ENCODE measurements at places on chromosomes 2 and 18. TPM values are rescaled to one million over a fixed set of nuclear protein-coding genes. Genes with fewer than 3 reads are reported as not detected.

- DNase-seq = no peak
Measured at GRCh38 chr2:54638103-54638502, 85.4 kb upstream of the EML6 start.

GRCh38 chr2:208781166-208781565 lies 374.6 kb downstream of the PTH2R start:
- DNase-seq = no peak

GRCh38 chr2:27904405-27904665 lies 13.8 kb downstream of the BABAM2 start:
- DNase-seq = no peak

IL36RN gene
- not detected for total RNA-seq

DNA sequence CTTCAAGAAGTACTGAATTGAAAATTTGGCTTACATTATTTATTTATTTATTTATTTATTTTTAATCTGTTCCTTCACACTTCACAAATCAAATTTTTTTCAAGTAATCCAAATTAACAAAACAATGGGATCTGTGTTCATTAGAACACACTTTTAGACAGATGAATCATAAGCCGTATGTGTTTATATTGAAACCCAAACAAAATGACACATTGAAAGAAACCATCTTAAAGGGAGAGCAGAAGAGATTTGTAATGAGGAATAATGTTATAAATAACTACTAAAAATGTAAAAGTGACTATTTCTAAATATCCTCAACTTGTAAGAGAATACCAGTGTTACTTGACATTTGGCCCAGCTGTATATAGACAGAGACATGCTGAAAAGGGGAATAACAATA lies 991.0 kb upstream of the CHAC2 start:
- no peak for DNase-seq

DNA sequence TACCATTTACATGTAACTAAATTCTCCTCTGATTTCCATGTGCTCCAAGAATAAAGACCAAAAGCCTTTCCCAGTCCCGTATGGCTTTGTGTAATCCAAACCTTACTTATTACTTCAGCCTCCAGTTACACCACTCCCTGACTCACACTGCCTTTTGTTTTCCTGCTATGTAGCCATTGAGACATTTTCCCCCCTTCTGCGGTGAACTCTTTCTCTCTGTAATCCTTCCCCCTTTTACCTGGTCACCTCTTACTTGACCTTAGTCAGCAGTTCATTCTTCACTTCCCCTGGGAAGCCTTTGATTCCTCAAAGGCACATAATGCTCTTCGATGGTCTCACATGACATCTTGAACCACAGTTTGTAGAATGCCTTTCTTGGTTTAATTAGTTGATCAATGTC lies 256.0 kb upstream of the FANCL start:
- no peak for DNase-seq

DNA sequence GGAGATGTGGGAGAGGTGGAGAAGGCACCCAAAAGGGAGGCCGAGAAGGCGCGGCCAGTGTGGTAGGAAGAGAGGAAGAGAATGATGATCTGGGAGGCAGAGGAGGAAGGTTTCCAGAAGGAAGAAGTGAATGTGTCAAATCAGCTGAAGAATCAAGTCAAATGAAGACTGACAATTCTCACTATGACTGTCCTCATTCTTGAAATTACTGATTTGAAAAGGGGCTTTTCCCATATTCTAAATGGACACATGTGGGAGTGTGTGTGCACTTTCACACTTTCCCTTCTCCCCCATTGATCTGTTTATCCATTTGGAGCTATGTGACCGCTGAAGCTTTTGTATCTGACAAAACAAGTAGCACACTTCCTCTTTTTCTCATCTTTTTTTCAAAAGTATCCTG lies 6.1 kb downstream of the AFF3 start:
- DNase-seq = no peak

RAMP1 gene
- total RNA-seq = 32.4 TPM

CNGA3 gene
- total RNA-seq = not detected

- DNase-seq = peak; percentile 94
Measured at GRCh38 chr2:54073796-54074195, 41.6 kb upstream of the ACYP2 start.

CHRNG gene
- not detected for total RNA-seq

- no peak for DNase-seq
Measured at GRCh38 chr18:50114448-50114847, 80.5 kb downstream of the MYO5B start.

DNA sequence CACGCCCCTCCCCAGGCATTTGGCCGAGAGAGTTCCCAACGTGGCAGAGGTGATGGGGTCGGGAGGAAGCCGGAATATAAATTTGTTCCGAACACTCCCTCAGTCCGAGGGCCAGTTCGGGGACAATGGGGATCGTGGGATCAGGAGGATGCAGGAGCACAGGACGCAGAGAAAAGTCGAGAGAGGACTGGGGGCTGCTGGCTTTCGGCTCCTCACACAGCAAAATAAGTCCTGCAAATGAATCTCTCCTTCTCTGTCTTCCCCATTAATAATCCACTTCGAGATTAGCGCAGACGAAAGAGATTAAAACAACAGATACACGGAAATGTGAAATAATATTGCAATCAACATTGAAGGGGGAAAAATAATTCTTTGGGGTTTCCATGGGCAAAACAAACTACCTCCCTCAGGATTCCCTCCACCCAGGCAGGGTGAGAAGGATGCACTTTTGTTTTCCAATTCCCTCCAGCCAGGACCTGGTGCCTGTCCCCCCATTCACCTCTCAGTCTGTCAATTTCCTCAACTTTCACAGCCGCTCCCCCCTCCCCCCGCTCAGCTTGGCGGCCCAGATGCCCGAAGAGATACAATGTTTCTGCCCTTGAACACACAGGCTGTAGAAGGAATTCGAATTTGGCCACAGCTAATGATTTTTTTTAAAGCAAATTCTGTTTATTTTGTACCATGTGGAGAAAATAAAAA lies 3.1 kb upstream of the ZEB2 start:
- no peak for DNase-seq

DNA sequence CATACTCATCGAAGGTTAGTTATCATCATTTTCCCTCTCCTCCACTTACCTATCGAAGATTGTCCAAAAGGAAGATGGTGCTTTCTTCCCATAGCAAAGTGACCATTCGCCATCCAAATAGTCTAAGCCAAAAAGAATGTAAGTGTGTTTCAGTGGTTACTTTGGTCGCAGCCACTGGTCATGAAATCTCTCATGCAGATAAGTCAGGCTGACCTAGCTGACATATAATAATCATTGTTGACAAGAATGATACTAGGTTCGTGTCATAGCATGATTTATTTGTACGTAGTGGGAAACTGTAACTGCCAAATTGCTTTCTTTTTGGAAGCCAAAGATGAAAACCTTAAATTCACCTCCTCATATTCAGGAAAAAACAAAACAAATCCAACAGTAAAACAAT lies 89.6 kb upstream of the PMAIP1 start:
- DNase-seq = no peak

DNA sequence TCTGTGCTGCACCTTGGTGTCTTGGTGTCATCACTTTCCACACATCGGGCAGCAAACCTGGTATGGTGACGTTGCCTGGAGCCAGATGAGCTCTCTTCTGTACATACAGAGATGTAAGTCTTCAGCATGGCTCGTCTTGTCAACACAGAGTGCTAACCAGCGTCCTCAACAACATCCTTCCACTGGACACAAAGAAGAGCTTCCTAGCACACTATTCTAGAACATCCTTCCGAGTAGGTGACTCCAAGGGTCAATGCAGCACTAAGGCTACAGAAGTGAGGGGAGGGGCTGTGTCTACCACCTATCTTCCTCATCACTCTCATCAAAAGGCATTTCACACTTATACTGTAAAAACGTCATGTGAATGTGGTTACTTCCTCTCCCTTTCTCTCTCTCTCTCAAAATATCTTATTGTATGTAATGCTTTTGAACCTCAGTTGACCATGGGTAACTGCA lies 108.1 kb upstream of the SLC1A4 start:
- no peak for DNase-seq

- DNase-seq = no peak
Measured at GRCh38 chr18:72826736-72827135, 41.1 kb downstream of the NETO1 start.

OSR1 gene
- 6.3 TPM for total RNA-seq

MTCL1 gene
- 39.6 TPM for total RNA-seq

DNA sequence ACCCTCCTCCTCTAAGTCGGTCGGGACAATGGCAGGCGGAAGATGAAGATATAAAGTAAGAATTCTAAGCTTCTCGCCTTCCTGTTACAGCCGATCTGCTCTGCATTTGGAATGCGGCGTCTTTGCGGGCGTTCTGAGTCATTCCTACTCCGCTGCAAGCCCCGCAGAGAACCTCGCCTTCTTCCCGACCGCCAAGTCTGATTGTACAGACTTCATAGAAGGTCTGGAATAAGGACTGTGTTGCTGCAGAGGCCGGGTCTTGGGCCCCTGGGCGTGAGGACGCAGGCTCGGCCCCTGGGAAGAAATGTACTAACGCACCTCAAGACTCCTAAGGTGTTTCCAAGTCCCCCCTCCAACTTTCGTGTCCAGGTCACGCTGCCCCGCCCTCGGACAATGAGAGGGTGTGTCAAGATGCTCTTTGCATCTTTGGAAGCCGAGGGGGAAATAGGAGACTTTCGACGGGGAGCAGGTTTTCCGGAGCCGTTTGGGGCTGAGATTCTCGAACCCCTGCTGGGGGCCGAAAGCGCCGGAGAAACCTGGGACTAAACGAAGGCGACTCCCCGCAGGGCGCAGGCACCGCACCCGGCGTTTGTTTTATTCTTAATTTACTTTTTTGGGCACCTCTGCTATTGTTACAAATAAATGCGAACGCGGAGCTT lies 12.7 kb upstream of the PAX3 start:
- no peak for DNase-seq

DNA sequence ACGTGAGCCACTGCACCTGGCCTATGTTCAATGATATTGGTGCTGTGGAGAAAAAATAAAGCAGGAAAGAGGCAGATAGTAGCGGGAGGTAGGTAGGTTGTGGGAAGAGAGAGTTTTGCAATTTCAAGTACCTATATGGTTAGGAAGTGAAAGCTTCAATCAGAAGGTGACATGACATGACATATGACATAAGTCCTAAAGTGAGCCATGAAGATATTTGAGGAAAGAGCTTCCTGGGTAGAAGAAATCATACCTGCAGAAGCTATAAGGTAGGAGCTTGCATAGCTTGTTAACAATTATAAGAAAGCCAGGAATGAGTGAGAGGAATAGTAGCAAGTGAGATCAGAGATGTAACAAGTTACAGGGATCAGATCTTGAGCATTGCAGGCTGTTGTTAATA lies 4.2 kb downstream of the KIAA1328 start:
- no peak for DNase-seq

TRABD2A gene
- 10.6 TPM for total RNA-seq

- no peak for DNase-seq
Measured at GRCh38 chr2:173982918-173983317, 17.7 kb upstream of the SP3 start.

DNA sequence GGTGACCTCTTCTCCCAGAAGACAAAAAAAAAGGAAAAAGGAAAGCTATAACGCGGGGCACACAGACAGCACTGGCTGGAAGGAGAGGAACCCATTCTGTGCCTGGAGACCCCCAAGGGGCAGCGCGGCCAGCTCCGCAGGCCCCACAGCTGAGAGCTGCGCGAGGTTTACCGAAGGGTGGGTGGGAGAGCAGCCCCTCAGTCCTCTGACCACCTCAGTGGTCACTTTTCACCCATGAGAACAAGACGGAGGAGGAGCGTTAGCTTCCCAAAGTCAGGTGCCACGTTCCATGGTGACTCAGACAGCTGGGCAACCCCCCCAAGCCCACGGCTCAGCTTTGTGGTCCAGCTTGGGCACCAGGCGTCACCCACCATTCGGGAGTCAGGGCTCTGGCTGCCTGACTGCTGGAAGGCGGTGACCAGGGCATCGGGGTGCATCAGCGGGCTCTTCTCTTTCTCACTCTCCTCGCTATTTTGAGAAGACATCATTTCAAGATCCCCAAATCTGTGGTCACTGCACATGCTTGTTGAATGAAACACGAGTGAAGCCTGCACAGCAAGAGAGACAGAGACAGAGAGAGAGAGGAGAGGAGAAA lies 35.2 kb downstream of the RPL31 start:
- DNase-seq = no peak

GRCh38 chr2:181146171-181146570 lies 165.8 kb downstream of the UBE2E3 start:
- no peak for DNase-seq

DNA sequence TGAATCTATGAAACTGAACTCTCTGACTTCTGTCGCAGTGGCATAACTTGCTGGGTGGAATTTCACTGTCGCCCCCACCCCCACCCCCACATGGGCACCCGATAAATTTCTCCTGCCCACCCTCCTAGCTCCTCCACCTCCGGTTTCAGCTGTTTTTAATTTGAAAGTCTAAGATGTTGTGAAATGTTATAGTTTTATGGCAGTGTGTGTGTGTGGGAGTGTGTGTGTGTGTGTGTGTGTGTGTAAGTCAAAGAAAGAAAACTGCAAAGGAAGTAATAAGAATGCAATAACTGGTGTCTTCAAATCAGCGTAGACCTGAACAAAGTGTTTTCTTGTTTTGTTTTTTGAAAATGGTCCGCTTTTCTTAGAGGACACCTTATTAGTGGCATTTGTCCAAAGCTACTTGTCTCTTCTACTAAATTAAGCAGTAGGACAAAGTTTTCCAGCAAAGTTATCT lies 388 bp downstream of the DTNA start:
- no peak for DNase-seq

CAMKMT gene
- 16.7 TPM for total RNA-seq

GPR35 gene
- total RNA-seq = 0.17 TPM

- DNase-seq = peak; percentile 64
Measured at GRCh38 chr2:225668606-225669266, 269.2 kb downstream of the NYAP2 start.

DNA sequence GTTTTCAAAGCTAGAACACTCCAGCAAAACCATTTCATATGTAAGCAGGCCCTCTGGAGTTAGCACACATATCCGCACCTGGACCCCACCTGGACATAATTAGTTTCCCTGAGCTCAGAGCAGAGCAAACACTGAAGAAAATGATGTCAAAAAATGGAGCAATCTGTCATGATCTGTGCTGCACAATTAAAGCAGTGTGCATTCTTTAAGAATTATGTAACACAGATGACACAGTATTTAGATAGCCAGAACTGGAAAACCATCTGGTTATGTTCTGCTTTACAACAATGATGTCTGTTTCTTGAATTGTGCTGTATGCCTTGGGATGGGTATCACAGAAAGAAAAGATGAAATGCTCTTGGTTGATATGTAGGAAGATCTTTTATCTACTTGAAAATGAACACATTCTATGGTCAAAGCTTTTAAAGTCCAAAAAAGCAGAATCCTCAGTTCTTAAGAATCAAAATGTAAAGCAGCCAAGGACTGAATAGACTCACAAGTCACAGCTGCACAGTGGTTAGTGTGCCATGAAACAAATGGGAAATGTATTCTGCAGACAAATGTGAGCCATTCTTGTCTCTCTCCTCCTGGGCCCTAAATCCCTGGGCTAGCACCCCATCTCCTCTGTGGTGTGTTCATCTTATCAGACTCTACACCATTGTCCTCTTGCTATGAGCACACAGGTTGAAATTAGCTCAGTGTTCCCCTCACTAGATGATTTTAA lies 36.8 kb downstream of the HRH4 start:
- DNase-seq = peak; percentile 34

DNA sequence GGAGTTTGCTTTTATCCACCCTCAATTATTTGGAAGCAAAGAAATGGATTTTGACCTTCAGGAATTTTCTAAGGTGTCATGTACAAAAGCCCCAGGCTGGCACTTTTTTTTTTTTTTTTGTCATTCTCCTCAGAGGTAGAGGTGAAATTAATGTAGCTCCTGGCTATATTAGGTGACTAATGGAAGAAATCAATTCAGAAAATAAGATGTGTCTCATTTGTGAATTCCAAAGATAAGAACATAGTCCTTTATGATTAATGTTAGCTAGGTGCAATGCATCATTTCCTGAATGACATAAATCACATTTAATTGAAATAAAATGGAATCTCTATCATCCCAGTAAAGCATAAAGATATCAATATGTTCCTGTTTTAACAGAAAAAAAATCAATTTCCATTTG lies 477.6 kb downstream of the FBXO15 start:
- DNase-seq = no peak
